ENCODE measurements at places on chromosomes 2 and 18.

DNA sequence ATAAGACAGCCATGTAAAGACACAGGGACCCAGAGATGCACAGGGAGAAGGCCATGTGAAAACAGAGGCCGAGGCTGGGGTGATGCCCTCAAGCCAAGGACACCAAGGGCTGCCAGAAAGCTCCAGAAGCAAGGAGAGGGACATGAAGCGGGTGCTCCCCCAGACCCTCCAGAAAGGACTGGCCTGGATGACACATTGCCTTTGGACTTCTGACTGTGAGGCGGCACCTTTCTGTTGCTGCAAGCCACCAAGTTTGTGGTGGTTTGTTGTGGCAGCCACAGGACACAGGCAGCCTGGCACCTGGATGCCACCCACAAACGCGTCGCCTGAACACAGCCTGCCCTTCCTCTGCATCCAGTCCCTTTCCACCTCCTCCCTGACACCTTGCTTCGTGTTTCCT is 67.1 kb downstream of the RHOB start:
- DNase-seq: no peak

- no peak for DNase-seq
Observed at GRCh38 chr2:105187531-105187930, 54.0 kb upstream of the GPR45 start.

DNA sequence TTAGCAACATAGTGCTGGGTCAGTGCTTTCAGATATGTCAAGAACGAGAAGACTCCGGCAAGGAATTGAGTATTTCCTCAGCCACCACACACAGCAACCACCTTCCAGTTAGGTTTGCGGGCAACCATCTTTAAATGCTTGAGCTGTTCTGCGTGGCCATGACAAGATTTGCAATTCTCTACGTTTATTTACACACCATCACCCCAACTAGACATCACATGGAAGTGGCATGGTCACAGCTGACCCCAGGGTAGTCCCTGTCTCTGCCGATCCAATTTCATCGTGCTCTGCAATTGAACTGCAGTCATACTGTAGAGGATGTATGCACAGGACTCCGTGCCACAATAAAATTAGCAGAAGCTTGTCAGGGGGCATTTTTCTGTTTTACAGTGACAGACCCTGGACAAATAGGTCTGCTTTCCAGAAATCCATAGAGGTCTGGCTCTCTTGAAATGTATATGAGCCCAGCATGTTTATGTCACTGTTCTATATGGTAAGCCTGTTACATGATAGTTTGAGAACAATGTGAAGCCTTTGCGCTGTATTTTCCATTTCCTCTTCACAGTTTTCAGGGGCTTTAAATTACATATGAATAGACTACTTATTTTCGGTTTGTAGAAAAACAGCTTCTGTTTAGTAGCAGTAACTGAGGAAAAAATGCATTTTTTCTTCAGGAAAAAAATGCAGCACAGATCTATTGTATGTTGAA is 605.2 kb downstream of the NR4A2 start:
- DNase-seq: no peak

DNA sequence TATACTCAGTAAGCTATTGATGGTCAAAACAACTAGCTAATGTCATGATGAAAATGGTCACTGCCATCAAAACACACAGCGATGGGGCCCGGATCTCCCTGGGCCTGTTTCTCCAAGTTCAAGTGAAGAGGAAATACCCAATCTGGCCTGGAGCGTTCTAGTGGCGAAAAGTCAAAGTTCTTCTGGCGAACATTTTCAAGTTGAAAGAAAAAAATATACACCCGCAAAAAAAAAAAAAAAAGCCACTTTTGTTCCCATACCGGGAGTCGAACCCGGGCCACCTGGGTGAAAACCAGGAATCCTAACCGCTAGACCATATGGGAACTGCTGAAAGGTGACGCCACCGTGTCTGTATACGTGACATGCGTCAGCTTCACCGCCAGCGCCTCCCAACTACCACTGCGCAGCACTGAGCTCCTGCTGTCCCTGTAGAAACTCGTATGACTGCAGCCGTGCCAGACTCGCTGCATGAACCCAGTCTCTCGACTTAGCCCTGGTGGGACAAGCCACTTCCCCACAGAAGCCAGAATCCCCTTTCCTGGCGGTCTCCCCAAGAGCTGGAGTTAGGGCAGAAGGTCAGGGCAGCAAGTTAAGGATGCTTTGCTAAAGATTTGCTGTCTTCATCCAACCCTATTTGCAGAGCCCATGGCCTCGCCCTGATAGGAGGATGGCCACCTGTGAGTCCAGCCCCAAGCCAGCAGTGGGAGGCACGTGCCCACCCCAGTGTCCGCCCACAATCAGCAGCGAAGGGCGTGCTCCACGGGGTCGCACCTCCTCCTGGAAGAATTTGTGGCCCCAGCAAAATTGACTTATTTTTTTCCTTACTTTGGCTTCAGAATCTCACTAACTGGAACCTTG is 5.6 kb upstream of the IMP4 start:
- peak; percentile 66 for DNase-seq

DNA sequence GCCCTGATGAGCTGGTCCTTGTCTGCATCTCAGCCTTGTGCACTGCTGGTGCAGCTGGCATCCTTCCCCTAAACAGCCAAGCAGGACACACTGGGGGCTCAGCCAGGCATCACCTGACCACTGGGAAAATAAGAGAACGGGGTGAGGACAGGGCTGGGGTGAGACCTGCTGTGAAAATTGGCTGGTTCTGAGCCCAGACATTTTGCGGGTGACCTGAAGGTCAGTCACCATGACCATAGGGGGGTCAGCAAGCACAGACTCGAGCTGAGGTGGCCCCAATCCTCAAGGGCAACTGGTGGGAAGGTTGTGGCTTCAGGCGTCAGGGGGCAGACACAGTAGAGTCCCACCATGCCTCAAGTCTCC is 144.9 kb upstream of the TWIST2 start:
- DNase-seq: peak; percentile 30

DNA sequence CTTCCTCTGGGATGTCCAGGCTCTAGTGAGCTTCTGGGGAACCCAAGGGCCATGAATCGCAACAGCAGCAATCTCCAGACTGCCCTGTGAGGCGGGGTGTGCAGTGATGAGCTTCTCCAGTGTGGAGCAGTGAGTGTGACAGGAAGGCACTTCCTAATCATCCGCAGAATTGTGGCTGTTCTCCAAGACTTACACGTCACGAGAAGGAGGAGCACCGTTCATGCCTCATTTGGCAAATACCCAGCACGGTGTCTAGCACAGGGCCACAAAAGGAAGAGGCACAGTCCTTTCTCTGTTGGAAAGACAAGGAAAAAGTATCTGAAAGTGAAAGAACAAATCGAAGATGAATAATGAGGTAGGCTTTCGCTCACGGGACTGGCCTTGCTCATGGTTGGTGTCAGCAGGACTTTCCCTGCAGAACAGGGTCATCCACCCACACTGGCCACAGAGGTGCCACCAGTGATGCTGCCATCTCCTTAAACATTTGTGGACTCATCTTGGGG is 125.1 kb upstream of the HAAO start:
- no peak for DNase-seq

GRCh38 chr2:34365932-34366331 is 766.8 kb upstream of the FAM98A start:
- DNase-seq: no peak

DNA sequence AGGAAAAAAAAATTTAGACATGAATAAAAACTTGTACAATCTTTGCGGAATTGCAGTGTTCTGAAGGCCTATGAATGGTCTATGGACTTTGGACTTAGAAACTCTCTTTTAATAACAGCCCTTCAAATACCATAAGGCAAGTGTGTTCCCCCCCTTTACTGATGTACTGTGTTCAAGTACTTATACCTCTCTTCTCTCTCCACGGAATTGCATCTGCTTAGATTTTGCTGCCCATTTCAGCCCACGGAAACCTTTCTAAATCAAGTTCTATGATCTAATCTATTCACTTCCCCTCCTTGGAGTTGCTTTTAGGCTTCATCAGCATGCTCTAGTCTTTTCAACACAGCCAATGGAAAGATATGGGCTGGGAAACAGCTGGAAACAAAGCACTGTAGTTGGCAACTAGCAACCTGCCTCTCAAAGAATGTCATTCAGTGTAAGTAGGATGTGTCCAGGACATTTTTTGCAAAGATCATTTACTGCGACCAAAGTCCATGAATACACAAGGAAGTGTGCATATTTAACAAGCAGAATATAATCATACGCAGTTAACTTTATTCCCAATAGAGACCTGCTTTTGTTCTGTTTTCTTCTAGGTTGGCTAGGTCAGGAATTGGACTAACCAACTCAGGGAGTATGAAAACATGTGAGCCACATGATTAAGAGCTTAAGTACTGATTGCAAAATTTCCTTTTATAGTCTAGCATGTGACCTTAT is 58.0 kb downstream of the SLC40A1 start:
- DNase-seq: no peak

- no peak for DNase-seq
Observed at GRCh38 chr2:227395556-227395955, 7.8 kb upstream of the SCYGR1 start.

DNA sequence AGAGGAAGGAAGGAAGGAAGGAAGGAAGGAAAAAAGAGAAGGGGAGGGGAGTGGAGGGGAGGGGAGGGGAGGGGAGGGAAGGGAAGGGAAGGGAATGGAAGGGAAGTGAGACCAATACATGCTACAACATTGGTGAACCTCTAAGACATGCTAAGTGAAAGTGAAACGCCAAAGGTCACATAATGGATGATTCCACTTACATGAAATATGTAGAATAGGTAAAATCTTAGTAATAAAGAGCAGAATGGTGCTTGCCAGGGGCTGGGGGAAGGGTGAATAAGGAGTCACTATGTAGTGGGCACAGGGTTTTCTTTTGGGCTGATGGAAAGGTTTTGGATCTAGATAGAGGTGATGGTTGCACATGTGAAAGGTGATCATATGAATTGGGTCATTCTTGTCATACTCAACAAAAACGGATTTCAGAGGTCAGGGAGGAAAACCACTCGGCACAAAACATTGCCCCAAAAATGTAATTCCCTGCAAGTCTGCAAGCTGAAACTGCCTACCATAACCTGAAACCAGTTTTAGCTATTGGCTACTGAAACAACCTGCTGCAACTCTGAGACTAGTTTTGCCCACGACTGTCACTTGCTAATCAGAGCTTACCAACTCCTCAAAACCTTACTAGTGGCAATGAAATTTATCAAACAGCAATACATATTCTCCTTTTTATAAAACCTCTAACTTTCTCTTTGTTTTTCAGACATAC is 59.2 kb downstream of the CCDC141 start:
- DNase-seq: no peak

DNA sequence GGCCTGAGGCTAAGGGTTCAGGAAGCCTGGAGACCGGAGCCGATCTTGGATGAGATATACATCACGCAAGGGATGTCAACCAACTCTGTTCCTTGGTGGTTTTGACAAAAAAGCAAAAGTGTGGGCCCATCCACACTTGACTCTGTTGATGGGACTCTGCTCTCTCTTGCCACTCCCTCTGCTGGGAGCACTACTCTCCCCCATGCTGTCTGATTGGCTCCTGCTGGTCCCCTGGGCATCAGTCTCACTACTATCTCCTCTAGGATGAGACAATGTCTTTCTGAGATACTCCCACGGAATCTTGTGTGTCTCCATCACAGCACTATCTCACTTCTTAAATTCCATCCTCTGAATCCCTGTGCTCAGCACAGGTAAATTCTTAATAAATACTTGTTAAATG is 56.8 kb upstream of the DNMT3A start:
- no peak for DNase-seq

DNA sequence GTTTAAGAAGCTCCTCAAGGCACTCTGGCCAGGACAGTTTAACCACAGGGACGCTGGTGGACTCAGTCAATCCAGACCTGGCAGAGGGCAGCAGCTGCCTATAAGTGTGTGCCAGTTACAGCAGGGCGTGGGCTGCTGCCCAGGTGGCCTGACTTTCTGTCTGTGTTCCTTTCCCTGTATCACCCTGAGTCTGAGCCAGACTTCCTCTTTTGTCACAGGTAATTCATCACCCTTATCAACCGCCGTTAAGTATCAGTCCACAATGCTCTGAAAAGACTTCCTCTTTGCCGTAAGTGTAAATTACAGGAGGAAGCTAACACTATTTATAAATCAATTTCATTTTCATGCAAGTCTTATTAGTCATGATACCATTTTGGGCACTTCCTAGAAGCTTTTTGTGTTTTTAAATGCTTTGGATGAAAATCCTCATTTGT is 7.0 kb downstream of the LPIN1 start:
- peak; percentile 55 for DNase-seq

- DNase-seq: peak; percentile 68
Observed at GRCh38 chr18:49055754-49056172, 105.0 kb upstream of the SMAD7 start.

DNA sequence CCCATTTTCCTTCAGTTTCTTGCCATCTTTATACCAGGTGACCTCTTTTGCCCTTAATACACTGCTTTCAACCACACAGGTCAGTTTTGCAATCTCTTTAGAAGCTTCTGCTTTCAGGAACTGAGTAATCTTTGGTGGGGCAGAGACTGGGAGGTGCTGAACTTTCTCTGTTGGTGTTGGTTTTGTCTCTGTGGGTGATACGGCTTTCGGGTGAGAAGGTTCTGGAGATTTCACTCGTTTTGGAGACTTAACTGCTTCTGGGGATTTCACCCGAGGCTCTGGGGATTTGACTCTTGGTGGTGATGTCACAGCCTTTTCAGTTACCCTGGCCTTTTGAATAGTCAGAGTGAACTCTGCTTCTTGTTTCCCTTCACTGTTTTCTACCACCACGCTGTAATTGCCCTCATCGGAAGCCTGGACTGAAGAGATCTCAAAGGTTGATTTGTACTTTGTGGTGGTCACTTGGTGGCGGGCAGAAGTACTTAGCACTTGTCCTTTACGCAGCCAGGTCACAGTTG is 50.4 kb downstream of the PLEKHA3 start:
- DNase-seq: no peak

- DNase-seq: no peak
Observed at GRCh38 chr18:58640891-58641610, 12.2 kb upstream of the ALPK2 start.

DNA sequence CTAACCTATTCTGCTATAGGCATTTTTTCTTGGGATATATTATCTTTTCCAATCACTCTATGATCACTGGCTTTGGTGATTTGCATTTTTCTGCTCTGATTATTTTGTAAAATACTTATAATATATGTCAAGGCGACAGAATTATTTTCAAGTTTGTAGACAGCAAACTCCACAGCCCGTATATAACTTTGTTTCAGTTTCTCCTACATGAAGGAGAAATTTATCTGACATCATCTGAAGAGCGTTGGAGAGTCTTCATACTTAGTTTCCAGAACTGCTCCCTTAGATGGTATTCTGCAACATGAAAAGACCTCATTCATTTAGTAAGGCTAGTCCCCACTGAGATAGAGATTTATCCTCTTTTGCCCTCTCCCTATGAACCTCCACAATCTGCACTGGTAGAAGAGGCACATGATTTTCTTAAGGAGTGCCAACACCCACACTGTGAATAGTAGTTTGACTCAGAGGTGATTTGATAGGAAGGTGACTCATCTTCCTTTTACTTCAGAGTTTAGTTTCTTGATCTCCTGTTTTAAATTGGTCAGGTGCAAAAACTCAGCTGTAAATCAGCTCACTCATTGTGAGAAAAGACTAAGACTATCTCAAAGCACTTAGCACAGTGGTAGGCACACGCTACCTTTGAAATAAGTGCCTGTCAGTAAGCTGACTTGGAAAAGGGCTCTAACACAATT is 1848.6 kb upstream of the CELF4 start:
- no peak for DNase-seq

GRCh38 chr2:195535911-195536522 is 121.0 kb upstream of the SLC39A10 start:
- DNase-seq: no peak

GRCh38 chr2:172586245-172586891 is 30.5 kb downstream of the PDK1 start:
- DNase-seq: no peak

GRCh38 chr18:50638884-50639420 is 79.1 kb downstream of the MAPK4 start:
- no peak for DNase-seq

- DNase-seq: no peak
Observed at GRCh38 chr2:221753401-221753800, 181.3 kb upstream of the EPHA4 start.
